ENCODE measurements at places on chromosomes 12 and 14. TPM values are rescaled to one million over a fixed set of nuclear protein-coding genes. Genes with fewer than 3 reads are reported as not detected.

OLR1 gene
- 0.67 TPM for total RNA-seq

SPIC gene
- total RNA-seq = not detected

KCNC2 gene
- not detected for total RNA-seq

RNU7-1 gene
- not detected for total RNA-seq

CAPZA3 gene
- total RNA-seq = not detected

VTI1B gene
- total RNA-seq = 91.3 TPM

Data from A549 treated with dexamethasone at 1 μM for 4 hours (cell line).